ENCODE measurements at places on chromosomes 5 and 9.

- peak; percentile 10 for DNase-seq
Observed at GRCh38 chr5:129094924-129095899, 663 bp downstream of the ISOC1 start.

DNA sequence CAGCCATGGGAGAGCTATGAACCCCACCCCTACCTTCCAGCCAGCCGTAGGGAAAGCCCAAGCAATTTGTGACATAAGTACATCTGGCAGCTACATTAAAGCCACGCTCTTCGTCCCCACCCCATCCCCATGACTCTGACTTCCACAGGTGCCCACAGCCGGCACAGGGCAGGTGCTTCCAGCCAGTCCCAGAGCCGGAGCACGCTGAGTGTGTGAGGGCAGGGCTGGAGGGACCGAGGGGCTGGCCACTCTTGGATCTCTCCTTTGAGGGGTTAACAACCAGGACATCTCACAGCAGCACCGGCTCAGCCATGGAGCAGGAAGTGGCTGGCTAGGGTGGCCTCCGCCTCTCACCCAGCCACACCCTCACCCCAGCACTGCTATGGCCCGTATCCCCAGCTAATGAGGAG is 2.4 kb upstream of the FAM78A start:
- DNase-seq: no peak

DNA sequence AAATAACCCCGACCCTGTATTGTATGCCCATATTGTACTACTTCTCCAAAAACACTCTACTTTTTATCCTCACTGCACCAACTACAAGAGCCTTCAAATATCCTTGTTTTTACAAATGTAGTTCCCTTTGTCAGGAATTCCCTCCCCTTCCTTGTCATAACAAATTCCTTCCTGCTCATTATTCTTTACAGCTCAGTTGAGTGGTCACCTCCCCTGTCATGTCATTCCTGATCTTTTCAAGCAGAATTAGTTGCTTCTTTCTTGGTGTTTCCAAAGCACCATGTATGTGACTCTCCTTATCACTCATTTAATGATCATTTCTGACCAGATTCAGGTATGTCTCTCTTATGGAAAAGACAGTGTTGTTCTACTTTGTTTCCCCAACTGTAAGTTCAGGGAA is 194.2 kb upstream of the SMC2 start:
- no peak for DNase-seq

GRCh38 chr9:121865060-121865459 is 213.6 kb downstream of the DAB2IP start:
- no peak for DNase-seq

GRCh38 chr5:50691399-50692016 is 25.1 kb downstream of the PARP8 start:
- no peak for DNase-seq

DNA sequence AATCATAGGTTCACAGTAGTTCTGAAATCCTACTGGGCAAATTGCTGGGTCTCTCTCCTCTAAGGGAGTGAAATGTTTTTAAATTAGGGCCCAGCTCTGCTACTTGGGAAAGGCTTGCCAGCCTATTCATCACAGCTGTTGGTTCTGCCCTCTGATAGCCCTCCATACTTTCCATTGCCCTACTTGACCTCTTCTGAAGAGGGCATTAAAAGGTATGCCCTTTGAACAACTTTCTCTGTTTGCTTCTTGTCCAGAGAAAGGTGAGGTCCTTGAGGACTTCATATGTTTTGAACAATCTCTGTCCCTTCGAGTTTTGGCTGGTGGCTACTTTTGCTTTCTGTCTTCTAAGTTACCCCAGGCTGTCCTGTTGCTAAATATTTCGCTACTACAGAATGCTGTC is 62.3 kb upstream of the JAK2 start:
- DNase-seq: no peak

- no peak for DNase-seq
Observed at GRCh38 chr5:52837068-52837467, 49.4 kb downstream of the ITGA1 start.

- no peak for DNase-seq
Observed at GRCh38 chr9:82126256-82126655, 137.7 kb downstream of the SPATA31D1 start.

DNA sequence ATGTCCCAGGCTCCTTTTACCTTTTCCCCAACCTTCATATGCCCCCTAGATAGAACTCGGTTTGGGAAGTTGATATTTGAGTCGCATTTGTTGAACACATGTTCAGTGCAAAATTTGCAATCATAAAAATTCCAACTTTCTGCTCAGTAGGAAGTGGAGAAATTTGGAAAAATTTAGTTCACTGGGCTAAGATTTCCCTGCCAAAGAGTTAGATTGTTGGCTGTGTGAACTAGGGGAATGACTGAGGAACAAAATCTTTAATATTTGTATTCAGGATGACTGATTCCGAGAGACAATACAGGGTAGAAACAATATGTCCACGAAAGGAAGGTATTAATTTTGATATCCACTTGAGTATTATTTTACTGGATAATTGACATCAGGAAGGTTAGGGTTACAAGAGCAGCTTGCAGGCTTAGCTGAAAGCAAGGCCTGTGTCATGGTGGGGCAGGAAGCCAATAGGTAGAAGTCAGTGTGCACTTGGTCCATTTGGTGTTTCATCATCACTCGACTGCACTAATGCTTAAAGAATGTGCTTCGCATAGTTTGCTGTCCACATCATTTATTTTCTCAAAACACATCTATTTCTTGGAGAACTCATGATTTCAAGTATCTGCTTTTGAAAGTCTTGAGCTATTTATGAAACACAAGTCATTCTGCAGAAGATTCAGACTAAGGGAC is 59.4 kb upstream of the GNA14 start:
- DNase-seq: no peak

DNA sequence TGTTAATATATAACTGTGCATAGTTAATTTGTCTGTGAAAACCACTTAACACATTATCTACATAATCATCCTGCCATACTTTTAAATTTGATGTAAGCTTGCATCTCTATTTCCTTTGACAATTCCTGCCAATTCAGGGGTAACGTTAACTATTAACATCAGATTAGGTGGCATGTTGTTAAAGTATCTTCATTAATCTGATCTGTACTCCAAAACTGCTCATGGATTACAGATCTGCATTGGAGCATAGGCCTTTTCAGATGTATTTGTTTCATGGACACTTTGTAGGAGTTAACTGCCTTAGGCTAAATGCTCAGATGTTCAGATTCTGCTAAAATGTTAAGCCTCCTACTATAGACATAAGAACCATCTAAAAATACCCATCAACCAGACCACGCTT is 3.1 kb downstream of the RPS6 start:
- DNase-seq: no peak

DNA sequence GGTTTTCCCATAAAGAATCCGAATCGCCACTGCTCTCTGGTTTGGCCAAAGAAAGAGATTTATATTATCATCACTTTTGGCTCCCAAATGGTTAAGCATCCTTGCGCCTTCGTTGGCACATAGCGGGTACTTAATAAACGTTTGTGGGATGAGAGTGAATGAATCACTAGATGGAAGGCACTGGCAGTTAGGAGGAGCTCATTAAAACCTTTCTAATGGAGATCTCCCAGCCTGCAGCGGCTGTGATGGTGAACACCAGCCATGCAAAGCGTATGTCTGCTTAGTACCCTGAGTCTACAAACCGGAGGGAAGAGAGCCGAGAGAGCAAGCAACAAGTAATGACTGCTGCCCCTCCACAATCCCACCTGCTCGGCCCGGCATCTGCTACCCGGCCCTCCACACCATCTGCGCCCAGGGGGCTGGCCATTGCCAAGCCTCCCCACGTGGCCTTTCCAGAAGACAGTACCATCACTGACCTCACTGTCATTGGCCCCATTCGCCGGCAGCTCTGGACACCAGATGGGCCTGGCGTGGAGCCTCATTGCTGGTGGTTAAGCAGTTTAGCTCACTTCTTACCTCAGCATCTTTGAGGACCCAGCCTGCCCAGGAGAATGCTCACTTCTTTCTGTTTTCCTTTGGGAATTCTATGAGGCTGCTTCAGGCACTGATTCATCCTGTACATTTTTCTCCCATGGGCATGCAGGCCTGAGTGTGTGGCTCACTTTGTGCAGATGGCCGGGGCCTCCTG is 39.3 kb upstream of the ANKRD33B start:
- DNase-seq: no peak

GRCh38 chr5:134445856-134446818 is 34.5 kb upstream of the CDKN2AIPNL start:
- no peak for DNase-seq

Measured in stimulated activated CD8-positive, alpha-beta memory T cell treated with anti-CD3 and anti-CD28 coated beads, Interleukin-4, amount 100 ng/mL, for 1 hour (primary cell).